ENCODE measurements at places on chromosomes 5 and 9.

- no peak for DNase-seq
Measured at GRCh38 chr5:8842971-8843551, 702.8 kb downstream of the SEMA5A start.

- DNase-seq = no peak
Measured at GRCh38 chr9:121654499-121655140, 3.2 kb downstream of the DAB2IP start.

GRCh38 chr9:99051406-99051805, 53.5 kb upstream of the TGFBR1 start:
- DNase-seq = no peak

DNA sequence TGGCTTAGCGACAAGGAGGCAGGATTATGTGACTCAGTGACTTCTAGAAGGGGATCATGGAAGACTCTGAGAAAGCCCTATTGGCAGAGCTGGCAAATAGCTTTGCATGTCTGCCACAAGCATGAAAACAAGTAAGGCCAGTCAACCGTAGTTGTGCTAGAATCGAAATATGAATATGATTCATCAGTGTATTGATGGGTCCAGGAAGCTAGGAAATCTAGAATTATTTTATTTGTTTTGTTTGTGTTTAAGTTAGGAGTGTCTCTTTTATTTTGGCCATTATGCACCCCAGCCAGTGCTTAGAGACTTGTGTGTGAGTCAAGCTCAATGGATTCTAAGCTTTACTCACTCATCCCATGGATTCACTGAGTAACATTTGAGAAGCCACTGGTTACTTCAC, 3.8 kb upstream of the ITGA2 start:
- DNase-seq = no peak

DNA sequence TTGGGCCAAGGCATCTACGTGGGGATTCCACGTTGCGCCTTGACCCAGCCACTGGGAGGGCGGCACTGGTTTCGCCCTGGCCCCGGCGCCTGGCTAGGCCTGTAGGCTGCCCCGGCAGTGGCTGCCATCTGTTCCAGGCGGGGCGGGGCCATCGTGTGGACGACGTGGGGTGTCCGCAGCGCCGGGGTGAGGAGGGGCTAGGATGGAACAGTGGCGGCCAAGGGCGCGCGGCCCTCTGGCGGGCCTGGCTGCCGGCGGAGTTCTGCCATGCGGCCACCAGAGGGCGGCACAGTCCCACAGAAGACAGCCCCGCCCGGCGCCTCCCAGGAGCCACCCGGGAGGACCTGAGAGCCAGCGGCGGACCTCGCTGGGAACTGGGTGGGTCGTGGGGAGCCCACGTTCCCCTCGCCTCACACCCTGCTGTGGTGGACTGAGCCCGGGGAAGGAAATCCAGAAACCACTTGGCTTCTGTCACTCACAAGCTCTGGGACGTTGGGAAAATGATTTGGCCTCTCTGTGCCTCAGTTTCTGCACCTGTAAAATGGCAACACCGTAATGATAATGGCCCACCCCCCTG, 22.6 kb upstream of the RAPGEF1 start:
- peak; percentile 78 for DNase-seq

DNA sequence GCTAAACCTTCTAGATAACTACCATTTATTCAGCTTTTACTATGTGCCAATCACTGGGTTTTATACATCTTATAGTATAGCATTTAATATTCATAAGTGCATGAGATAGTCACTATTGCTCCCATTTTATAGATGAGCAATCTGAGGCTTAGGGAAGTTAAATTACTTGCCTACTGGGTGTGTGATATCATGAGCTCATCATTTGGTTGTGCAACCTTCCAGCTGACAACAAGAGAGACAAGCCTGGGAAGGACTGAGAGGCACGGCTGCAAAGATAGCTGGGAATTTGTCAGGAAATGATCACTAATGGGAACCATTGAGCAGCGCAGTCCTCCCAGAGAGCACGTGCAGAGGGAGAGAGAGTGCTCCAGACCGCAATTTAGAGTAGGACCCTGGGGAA, 481.6 kb upstream of the KIF2A start:
- DNase-seq = no peak

- no peak for DNase-seq
Measured at GRCh38 chr9:107875571-107875980, 386.0 kb upstream of the KLF4 start.

DNA sequence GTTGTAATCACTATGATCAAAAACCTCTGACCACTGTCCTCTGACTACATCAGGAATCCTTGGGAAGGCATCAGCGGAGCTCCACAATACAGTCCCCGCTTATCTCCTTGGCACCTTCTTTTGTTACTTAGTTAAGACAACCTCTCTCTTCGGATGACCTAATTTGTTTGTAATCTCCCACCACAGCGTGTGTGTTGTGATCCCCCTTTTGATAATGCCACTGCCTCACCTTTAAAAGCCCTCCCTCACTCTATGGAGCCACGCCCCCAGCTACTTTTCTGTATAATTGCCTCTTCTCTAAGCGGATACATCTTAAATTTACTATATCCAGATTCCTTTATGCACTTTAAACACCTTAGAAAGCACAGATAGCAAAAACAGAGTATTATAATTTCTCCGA, 35.9 kb downstream of the OR2Y1 start:
- DNase-seq = no peak

GRCh38 chr5:119570910-119571309, 58.4 kb upstream of the FAM170A start:
- DNase-seq = no peak

DNA sequence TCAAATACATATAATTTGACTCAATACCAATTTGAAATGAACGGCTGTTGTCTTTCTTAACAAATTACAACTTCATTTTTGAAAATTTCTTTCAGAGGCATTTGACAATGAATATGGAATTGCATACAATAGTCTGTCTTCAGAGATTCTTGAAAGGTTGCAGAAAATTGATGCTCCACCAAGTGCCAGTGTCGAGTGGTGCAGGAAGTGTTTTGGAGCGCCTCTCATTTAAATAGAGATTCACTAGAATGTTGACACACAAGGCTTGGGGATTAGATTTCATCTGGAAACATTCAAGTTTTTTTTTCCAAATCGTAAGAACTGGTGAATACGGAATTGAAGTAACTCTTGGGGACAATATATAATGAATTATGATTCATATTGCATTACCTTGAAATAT, 8.1 kb downstream of the RPS6 start:
- DNase-seq = no peak

GRCh38 chr5:93186076-93186682, 394.8 kb downstream of the NR2F1-AS1 start:
- DNase-seq = no peak

- no peak for DNase-seq
Measured at GRCh38 chr9:133058550-133059320, 3.0 kb upstream of the CEL start.

DNA sequence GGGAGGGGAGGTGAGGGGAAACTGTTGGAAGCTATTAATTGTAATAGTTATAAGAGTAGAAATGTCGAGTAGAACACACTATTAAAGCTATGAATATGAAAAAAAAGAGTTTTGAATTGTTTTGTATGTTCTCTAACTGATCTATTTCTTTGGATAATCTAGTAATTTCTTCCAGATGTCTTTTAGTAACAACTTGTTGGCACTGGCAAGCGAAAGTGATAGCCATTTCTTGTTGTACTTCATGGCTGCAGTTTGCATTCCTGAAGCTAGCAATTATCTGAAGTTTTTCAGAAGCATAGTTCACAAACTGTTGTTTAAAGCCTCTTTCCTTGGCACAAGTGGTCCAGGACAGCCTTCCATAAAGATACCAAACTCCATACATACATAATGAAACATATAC, 49.4 kb upstream of the SPATA31C2 start:
- DNase-seq = no peak

GRCh38 chr5:112614986-112615385, 122.7 kb upstream of the APC start:
- DNase-seq = no peak

DNA sequence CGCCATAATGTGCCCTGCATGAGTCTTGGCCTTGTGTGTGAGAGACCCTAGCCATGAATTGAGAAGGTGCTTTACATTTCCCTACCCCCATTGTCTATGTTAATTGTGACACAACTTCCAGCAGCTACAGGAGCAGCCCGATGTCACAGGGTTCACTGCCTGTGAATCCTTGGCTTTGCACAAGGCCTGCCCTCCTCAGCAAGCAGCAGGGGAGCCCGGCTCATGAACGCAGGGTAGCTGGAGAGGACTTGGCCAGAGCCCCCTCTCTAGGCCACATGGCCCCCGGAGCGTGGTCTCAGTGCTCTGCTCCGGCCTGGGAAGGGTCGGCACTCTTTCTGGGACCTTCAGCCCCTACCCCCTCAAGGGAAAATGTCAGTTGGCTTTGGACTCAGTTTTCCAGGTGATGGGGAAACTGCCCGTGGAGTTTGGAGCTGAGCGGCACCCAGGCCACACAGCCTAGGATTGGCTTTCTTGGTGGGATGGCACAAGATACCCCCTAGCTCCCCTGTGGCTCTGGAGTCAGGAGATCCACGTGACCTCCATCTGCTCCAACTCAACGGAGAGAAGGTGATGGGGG, 160.8 kb downstream of the DAB2IP start:
- DNase-seq = no peak

GRCh38 chr9:7592321-7593316, 207.0 kb downstream of the DMAC1 start:
- DNase-seq = no peak

DNA sequence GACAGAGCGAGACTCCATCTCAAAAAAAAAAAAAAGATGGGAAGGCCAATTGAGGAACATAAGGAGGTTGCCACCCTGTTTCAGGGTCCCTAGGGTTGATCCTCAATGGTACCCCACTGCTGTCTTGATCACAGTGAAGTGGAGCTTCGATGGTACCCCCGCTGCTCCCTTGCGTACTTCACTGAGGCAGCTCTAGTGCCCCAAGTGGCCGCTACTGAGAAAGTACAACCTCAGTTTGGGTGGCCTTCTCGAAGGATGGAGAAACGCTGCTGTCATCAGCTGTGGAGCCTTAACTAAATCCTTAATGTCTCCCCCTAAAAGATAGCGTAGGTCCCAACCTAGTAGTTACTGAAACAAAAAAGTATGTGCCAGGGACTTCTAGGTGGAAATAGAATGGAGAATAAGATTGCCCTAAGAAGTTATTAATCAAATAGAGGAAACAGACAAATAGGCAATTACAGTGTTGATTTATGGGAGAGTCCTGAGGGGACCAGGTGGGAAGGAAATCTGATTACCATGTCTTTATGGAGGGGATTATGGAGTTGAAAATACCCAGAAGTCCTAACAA, 6.3 kb downstream of the TESK1 start:
- peak; percentile 45 for DNase-seq

GRCh38 chr5:181243564-181244343, at the start of gene RACK1:
Gene RACK1, minus strand, starts transcription at chr5:181243906. Its CDS starts 106 bp downstream, at chr5:181243800.
- DNase-seq = peak; percentile 90

- DNase-seq = no peak
Measured at GRCh38 chr5:115272297-115272958, 9.8 kb upstream of the PGGT1B start.

DNA sequence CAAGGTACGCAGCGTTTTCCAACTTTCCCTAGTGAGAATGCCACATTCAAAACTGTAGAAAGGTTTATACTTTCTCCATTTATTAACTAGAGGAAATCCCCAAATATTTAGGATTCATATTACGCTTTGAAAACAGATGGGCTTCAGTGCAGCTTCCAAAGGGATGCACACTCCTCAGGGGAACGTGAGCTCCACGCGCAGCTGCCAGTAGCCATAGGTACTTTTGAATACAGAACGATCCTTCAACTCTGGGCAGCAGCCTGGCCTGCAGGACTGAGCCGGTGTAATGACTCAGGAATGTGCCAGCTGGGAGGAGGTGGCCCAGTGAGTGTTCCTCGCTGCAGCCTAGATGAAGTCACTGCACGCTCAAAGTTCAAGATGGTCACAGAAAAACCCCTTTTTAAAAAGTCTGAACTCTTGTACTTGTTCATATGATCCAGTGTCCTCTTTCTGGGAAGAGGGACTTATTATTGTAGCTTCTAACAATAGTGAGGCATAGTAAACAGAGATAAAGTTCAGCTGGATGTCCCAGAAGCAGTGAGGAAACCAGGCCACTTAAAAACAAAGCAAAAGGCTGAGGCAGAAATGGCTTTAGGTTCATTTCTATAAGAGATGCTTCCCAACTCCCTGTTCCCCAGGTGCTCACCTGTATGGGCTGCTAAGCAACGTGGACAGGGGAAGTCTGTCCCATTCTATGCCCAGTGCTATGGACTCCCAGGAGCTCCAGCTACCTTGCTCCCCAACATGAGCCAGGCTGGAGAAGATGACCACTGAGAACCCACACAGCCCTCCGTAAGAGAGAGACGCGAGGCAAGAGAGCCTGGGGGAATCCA, 130.0 kb downstream of the LHFPL2 start:
- peak; percentile 71 for DNase-seq

- peak; percentile 19 for DNase-seq
Measured at GRCh38 chr9:4117835-4118610, 181.8 kb downstream of the GLIS3 start.

GRCh38 chr9:118330191-118330986, 626.2 kb downstream of the TLR4 start:
- DNase-seq = no peak

DNA sequence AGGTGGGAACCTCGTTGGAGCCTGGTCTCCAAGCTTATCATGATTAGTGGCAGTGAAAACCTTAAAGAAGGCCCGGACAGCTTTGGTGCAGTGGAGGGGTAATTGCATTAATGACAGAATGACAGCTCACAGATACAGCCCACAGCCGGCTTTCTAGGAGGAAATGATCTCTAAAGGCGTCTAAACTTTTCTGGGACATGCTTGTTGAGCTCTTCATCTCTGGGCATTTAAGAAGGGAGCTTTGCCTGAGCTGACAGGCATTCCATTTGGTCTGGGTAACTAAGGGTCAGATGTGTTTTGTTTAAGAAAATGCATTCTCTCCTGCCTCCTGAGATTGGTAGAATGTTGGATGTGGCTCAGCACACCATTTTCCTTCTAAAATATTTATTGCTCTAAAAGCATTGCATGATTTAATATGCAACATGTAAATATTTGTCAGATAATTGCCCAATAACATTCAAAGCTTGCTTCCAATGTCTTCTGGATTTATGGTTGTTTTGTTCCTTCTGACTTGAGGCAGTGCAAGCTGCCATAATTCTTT, 4.0 kb downstream of the ANKRD33B start:
- no peak for DNase-seq

DNA sequence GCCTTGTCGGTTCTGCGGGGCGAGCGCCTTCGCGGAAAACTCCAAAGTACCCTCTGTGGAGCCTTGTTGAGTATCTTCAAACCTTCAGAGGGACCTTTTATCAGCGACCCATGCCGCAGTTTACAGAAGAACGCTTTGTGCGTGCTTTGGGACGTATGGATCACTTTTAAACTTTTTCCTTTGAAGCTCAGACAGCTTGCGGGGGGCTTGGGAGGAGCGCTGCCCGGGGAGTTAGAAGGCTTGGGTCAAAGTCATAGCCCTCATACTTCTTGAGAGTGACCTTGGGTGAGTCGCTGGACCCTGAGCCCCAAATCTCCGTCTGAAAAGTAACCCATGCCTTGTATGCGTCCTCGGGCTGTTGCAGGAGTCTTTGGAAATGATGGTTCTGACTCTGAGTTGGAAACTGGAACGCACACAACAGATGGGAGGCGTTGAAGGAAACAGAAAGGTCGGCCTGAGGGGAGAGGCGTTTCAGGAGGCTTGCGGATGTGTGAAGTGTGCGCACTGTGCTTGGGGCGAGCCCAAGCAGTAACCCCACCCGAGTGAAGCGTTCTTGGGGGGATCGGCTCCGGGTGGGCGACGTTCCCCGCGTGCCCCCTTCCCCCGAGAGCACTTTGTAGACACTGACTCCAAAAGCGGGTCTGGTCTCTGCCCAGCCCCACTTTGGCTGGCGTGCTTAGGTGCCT, 661 bp upstream of the SLC25A51 start:
- no peak for DNase-seq
